Panc1 (cell line): ENCODE measurements at places on chromosomes 5 and 9.

DNA sequence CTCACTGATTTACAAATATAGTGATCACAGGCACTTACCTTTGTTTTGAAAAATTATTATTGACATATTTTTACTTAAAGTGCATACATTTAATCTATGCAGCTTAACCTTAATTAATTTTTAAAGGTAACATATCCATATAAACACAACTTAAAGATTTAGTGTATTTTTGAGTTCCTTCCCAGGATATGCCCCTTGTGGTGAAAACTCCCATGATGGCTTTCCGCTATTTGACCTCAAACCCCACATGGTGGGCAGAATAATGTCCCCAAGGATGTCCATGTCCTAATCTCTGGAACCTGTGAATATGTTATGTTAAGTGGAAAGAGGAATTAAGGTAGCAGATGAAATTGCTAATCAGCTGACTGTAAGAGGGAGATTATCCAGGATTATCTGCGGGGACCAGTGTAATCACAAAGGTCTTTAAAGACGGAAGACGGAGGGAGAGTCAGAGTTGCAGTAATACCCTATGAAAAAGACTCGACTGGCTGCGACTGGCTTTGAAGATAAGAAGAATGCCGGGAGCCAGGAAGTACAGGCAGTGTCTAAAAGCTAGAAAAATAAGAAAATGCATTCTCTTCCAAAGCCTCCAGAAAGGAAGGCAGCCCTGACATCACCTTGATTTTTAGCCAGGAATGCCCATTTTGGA, 193.9 kb downstream of the ICE1 start:
- no peak for DNase-seq

- no peak for DNase-seq
These were observed 233.9 kb upstream of the ZNF608 start for GRCh38 chr5:124980163-124980941.

DNA sequence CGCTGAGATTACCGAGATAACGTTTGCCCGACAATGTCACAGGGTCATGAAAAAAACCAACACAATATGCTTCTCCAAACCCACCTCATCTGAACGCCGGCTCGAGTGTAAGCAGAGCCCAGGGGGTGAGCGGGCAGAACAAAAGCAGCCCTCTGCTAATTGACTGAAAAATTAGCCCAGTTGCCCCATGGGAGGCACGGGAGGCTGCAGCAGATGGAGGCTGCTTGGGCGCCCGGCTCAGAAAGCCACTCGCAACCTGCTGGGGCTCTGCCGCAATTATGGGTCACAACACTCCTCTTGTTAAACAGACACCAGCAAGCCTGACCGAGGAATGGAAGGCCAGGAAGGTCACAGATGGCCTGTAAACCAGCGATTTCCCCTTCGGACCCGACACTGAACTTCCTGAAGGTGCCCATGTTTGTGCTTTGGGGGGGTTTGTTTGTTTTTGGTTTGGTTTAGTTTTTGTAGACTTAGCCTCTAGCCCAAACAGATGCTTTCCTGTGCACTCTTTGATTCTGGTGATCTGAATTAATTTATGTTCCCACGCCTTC, 104.6 kb upstream of the IRX1 start:
- no peak for DNase-seq

DNA sequence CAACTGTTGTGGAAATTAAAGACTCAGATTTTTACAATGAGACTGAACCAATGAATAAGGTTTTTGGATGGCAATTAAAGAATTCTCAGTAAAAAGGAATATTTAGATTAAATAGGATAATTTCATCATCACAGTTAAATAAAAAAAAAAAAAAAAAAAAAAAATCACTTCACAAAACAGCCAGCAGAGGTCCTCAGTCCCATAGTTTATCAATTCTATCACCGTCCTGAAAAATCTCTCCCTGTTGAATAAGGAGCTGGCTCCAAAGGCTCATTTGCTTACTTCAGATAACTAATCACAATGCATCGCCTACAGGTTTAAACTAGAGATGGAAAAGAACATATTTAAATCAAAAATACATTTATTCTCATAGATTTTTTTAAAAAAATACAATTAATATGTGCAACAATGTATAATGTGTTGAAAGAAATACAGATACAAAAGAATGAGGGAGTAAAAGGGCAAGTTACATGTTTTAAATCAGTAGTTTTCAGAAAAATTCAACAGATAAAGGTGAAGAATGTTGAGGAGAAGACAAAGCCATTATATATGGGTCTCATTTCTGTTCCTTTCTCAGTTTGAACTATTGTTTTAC, 175.8 kb upstream of the CHD1 start:
- DNase-seq: peak; percentile 20

DNA sequence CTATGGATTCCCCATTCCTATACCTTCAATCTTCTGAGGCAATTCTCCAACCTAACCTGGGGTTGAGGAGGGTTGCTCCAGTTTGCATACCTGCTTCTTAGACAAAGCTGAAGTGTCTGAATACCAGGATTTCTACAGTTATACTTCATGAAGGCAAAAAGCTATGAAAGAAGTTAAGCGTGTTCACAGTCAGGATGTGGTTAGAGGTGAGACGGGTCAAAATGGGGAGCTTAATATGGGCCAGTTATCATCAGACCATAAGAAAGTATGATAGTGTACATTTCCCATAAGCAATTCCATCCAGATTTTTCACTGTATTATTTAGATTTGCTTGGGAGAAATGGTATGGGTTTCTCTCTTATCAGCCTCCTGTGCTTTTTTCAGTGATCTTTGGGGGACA, 156.9 kb upstream of the FER start:
- DNase-seq: no peak
